ENCODE measurements at places on chromosomes 1 and 21.

DNA sequence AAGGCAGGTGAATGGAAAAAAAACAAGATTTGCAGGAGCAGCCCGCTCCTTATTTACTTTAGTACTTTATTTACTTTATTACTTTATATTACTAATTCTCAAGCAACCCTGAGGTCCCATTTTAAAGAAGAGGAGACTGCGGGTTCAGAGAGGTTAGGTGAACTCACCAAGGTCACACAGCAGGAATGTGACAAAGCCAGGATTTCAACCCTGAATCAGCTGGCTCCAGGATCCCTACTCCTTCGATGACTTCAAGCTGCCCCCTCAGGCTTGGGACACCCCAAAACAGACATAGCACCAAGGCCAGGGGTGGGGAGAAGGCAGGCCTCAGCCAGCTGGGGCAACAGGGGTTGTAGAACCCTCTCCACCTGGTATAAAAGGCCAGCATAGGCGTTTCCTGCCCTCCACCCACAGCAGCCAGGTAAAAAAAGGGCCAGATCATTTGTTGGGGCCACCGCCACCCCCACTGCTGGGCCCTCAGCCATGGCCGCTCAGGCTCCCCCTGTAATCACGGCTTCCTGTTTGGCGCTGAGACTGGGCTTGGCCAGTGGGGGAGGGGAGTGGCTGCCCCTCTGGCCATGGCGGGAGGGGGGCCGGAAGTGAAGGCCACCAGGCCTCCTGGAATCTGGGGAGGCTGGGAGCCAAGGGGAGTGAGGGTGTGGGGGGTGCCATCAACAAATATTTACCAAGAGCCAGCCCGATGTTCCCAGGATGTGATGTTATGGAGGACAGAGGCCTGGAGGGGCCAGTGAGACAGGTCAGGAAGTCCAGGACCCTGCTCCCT is 6.6 kb downstream of the SDC3 start:
- DNase-seq, result no peak

DNA sequence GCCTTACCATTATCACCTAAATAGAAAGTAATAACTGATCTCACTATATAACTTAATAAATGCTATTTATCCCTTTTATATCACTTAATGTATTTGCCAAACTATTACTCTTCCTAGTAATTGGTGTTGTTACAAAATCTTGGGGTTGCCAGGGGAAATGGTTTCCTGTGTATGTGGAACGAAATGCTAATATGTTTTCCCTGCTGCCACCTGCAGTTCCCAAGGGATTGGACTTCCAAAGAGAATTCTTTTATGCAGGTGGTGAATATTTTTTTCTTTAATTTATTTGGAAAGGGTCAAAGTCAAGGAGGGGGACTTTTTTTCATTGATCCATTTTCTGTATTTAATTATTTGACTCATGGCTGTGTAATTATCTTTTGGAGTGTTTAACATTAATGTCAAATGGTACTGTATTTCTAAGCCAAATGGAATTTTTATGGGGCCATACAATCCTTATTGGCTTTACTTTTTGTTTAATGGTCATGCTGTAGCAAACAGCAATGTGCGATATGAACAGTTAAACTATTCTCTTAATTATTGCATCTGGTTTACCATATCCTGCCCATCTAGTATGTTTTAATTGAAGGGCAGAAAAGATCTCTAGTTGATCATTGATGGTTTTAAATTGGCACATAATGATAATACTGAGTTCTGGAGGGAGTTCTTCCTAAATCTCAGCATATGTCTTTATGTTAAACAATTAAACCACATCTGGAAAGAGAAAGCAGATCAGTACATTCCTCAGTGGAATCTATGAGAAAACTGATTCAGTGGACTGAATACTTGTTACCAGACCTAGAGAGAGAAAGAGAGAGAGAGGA is 486.3 kb downstream of the TTLL7 start:
- no peak for DNase-seq

GRCh38 chr1:233509526-233509925 is 104.4 kb upstream of the KCNK1 start:
- no peak for DNase-seq

DNA sequence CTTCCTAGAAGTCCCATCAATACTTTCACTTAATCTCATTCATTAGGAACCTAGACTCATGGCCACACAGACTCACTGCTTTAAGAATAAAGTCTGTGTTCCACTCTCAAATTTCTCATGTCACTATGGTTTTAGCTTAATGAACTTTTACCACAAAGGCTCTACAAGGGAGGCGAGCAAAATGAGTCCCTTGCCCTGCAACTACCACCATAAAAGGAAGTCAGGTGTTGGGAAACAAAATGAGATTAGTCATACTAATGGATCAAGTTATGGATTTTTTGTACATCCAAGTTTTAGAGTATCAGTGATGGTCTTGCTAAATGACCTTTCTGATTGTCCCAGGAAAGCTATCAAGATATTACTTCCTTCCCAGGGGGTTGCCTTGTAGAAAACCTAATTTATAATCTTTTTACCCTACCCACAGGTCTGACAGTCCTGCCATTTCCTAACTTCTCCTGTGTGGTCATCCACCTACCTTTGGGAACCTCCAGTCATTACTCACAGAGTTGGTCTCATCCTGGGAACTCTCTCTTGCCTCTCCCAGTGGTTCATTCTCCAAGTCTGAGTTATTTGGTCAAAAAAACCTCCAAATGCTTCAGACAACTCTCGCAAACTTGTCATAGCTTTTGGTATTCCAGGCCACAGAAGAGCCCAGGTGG is 51.8 kb upstream of the SLC16A1 start:
- no peak for DNase-seq

DNA sequence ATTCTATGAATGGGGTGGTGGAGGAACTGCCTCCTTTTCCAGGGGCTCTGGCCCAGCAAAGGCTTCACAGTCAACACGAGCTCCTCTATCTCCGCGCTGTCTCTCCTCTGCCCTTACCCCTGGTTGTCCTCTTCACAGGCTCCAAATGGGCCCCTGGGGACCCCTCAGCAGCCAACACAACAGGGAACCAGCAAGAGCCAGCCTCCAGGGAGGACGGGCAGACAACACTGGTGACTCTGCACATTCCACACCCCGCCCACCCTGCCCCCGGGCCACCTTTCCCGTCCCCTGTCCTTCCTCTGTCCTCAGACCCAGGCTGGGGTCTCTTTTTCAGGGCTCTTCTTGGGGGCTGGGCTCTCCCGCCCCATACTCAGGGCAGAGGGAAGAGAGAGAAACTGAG is 17.5 kb upstream of the ETV3 start:
- no peak for DNase-seq

- DNase-seq, result no peak
These were observed 401.7 kb upstream of the LYPLAL1 start for GRCh38 chr1:218771931-218772330.

GRCh38 chr21:37675202-37675801 is 241.0 kb downstream of the KCNJ6 start:
- DNase-seq, result peak; percentile 48

- peak; percentile 24 for DNase-seq
These were observed 684 bp downstream of the PPIH start for GRCh38 chr1:42658877-42659337.

DNA sequence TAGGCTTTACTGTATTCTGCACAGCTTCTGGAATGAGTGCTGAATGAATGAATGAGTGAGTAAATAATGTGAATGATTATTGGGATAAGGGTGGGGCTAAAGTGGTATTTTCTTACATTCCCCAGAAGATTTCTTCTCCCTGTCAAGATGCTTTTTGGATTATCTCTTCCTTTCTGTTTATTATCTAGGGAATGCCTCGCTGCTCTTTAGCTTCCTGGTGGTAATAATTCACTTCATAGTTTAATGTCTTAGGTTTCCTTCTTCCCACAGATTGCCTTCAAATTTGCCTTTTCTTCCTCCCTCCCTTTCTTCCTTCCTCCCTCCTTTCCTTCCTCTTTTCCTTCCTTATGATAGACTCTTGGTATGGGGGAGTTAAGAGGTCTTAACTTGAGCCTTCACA is 24.0 kb downstream of the DDR2 start:
- DNase-seq, result no peak

DNA sequence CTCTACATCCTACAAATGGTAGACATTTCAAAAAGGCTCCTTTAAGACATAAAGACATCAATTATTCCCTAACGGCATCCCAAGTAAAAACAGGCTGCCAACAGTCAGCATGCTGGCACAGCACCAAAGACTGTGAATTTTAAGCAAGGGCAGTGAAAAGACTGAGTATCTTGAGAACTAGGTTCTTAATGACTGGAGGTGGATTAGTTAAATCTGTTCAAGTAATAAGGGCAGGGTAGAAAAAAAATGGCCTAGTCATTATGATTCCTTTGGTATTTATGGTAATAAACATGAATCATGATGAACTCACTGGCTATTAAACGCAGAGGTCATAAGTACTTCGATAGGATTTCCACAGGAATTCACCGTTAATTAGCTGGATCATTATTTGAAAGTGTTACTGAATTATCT is 75.2 kb downstream of the KIFAP3 start:
- DNase-seq, result peak; percentile 4

DNA sequence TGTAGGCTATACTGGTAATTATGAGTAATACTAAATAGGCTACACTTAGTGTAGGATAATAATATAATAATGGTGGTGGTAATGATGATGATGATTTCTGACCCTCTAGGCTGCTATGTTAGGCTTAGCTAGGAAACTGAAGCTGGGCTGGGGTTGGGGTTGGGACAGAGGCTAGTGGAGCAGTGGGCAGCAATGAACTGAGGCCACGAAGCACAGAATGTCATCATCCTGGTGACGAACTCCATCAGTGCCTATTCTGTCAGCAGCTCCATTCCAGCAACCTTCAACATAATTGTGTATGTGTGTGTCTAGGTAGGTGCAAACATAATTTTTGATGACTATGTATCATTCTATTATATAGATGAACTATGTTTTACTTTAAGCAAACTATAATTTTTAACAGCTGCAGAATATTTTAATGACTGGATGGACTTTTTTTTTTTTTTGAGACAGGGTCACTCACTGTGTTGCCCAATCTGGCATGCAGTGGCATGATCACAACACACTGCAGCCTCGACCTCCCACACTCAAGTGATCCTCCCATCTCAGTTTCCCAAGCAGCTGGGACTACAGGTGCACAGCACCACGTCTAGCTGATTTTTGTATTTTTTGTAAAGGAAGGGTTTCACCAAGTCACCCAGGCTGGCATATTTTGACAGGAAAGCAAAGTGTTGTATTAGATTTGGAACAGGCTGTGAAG is 12.9 kb upstream of the CLIC4 start:
- no peak for DNase-seq

Measured in kidney capillary endothelial cell (primary cell).